ENCODE measurements at places on chromosomes 4 and X. TPM values are rescaled to one million over a fixed set of nuclear protein-coding genes. Genes with fewer than 3 reads are reported as not detected.

Gene SLITRK2
- total RNA-seq: under 0.01 TPM

Gene TCEAL2
- total RNA-seq: not detected

Gene RPL34
- 945 TPM for total RNA-seq

Gene PNMA3
- not detected for total RNA-seq

Gene SRPK3
- 0.09 TPM for total RNA-seq

Gene ADH7
- total RNA-seq: not detected

Gene HOPX
- total RNA-seq: under 0.01 TPM

Gene COL4A5
- total RNA-seq: 123 TPM

Gene LARP7
- total RNA-seq: 29.5 TPM
